ENCODE measurements at places on chromosomes 5 and 9. TPM values are rescaled to one million over a fixed set of nuclear protein-coding genes. Genes with fewer than 3 reads are reported as not detected.

FOXI1 gene
- total RNA-seq = not detected

BTNL3 gene
- total RNA-seq = 15.7 TPM

KLF9 gene
- total RNA-seq = 93.9 TPM

CHSY3 gene
- 0.37 TPM for total RNA-seq

SHOC1 gene
- total RNA-seq = not detected

GRXCR2 gene
- total RNA-seq = not detected

SLC34A3 gene
- total RNA-seq = not detected

ARL14EPL gene
- total RNA-seq = not detected

IL13 gene
- not detected for total RNA-seq

SLC25A2 gene
- 1.8 TPM for total RNA-seq

SPATA31A3 gene
- total RNA-seq = not detected

PCDHGA11 gene
- total RNA-seq = 2.6 TPM

STK32A gene
- total RNA-seq = not detected

TRPM3 gene
- 1.2 TPM for total RNA-seq

CYSRT1 gene
- total RNA-seq = not detected

FRRS1L gene
- total RNA-seq = 0.96 TPM

SHISAL2B gene
- total RNA-seq = not detected

PCDHB9 gene
- total RNA-seq = 0.40 TPM

DNA sequence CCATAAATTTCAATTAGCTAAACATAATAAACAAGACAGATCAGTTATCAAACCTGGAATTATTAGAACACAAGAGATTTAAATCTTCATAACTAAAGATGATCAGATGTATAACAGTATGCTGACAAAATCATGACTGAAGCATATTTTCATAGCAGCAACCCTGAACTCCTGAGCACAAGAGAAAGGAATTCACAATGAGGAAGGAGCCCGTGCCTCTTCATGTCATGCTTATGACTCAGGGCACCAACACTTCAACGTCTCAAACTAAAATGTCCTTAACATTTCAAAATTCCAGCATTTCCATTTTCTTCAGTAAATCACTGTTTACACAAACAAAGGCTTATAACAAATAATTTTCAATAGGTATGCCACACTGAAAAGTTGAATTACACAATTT lies 6.7 kb downstream of the AP3B1 start:
- no peak for DNase-seq

GRCh38 chr5:140857987-140858240 lies 2.2 kb downstream of the PCDHA10 start:
- DNase-seq = no peak

DNA sequence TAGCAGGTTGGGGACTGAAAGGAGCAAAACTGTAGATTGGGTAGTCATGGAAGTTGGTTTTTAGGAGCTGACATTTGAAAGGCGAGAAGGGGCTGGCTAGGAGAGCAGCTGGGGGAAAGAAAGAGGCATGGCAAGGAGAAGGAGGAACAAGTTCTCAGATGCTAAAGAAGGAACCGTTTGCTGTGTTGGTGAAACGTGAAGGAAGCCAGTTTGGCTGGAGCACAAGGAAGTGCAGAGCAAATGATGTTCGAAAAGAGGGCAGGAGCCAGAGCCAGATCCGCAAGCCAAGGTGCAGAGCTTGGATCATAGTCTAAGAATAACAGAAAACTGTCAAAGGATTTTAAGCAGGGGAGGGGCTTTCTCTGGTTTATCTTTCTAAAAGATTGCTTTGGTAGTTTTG lies 276.6 kb downstream of the ASTN2 start:
- DNase-seq = no peak

DNA sequence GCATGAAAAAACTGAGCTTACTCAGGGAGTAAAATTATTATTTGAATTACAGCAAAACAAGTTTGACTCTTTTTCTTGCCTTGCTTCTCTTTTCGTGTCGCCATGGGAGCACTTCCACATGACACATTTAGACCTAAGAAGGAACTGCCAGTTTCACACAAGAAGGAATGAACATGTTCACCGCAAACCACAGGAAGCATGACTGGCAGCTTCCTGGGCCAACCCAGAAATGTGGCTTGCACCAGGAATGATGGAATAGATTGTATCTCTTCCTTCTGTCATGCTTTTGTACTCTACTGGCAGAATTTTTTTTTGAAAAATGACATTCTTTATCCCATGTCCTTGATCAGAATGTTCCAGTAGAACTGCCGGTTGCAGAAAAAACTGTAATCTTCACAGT lies 32.9 kb upstream of the MAN2A1 start:
- peak; percentile 32 for DNase-seq

DNA sequence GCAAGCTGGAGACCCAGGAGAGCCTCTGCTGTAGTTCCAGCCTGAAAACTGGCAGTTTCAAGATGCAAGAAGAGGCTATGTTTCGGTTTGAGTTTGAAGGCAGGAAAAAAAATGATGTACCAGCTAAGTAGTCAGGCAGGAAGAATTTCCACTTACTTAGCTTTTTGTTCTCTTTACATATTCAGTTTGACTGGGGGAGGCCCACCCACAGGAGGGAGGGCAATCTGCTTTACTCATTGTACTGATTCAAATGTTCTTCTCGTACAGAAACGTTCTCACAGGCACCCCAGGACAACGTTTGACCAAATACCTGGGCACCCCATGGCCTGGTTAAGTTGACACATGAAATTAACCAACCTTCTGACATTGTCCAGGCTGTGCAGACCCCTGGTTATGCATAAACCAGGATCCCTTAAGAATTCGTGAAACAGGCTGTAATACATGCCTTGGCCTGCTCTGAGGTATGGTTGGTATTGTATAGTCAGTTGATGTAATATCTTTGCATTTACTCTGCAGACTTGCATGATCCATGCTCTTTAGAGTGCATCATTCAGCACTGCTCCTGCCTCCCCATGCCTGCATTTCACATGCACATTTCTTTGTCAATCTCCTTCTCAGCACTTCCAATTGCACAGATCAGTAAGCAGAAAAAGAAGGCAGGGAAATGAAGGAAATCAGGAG lies 687.1 kb downstream of the TAF11L14 start:
- no peak for DNase-seq

DNA sequence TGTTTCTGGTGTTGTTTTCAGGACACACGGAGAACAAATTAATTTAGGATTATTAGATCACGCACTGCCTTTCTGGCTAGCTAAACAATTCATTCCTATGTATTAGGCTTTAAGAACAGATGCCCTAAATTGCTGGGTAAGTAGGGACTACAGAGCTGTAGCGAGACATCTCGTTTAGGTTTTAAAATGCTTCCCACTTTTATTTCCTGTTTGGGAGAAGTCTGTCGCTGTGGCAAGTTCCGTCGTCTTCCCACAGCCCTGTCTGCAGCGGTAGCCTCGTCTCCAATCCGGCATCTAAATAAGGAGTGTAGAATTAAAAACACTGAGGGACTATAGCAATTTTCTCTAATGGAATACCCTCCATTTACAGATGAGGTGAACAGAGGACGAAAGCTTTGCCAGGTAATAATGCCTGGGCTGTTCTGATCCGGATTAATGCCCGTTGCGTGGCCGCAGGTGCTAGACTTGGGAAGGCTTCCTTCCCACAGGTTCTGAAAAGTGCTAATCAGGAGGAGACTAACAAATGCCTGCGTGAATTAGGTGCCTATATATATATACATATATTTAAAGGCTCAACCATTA lies 1.3 kb upstream of the TRIM36 start:
- DNase-seq = no peak

DNA sequence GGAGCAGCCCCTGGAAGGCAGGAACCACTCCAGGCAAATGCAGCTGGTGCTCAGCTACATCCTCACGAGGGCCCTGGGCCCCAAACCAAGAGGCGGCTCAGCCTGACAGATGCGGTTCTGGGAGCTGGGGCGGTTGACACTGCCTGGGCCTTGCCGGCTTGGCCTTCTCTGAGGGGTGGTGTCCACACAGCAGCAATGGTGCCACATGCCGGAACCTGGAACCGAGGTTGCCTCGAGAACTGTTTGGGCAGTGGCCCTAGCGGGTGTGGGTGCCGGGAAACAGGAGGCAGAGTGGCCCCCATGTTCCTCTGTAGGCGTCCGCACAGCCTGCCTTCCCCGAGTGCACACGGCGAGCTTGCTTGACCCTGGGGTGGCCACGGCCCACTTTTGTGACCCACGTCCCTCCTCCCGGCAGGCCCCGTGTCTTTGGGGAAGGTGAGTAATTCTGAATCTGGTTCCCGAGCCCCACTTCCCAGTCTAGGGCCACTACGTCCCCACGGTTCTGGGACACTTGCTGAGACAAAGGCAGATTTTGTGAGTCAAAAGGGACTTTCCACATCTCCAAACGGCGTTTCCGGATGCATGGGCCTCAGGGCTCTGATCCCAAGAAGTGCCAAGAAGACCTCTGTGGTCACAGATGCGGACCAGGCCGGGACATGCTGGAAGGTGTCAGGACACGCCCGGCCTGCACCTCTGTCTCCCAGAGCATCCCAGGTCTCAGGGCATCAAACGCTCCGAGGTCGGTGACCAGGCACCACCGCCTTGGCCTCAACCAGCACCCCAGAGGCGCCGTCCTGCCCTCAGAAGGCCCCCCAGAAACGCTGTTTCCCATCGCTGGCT lies 27.7 kb upstream of the SLC12A7 start:
- DNase-seq = no peak

- DNase-seq = no peak
Measured at GRCh38 chr5:139897342-139897741, 101.7 kb downstream of the PSD2 start.

- DNase-seq = no peak
Measured at GRCh38 chr5:99314721-99315120, 385.9 kb upstream of the CHD1 start.

- no peak for DNase-seq
Measured at GRCh38 chr5:91271999-91272398, 111.1 kb downstream of the ARRDC3 start.

- no peak for DNase-seq
Measured at GRCh38 chr9:130316430-130316829, 50.9 kb downstream of the HMCN2 start.

DNA sequence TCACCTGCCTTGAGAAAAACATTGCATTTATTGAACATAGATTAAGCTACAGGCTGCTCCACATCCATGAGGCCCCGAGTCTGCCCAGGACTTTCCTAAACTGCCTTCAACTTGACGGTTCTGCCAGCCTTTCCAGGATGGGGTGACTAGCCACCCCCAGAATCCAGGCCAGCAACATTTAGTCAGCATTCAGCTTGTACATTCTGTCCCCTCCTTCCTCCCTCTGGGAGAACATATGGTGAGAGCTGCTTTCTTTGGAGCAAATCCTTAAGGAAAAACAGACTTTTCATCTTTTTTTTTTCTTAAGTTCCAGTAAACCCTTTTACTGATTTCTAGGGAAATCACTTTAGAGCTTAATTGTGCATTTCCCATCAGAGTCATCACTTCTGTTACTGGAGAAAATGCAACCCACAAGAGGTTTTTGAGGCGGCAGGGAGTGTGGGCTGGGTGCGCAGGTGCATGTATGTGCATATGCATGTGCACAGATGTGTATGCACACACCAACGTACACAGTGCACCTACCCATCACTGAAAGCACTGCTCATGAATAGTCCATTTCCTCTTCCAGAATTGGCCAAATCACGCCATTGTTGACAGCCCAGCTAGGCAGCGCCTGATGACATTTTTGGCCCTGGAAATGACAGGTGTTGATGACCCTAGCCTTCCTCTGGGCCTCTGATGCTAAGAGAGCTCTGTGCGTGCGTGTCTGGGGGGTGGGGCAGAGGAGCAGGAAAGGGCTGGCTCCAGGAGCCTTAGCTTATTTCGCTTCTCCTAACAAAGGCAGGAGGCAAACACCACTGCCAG lies 145.6 kb downstream of the HSD17B3 start:
- no peak for DNase-seq

GRCh38 chr5:145010834-145011233 lies 824.3 kb downstream of the PRELID2 start:
- no peak for DNase-seq

DNA sequence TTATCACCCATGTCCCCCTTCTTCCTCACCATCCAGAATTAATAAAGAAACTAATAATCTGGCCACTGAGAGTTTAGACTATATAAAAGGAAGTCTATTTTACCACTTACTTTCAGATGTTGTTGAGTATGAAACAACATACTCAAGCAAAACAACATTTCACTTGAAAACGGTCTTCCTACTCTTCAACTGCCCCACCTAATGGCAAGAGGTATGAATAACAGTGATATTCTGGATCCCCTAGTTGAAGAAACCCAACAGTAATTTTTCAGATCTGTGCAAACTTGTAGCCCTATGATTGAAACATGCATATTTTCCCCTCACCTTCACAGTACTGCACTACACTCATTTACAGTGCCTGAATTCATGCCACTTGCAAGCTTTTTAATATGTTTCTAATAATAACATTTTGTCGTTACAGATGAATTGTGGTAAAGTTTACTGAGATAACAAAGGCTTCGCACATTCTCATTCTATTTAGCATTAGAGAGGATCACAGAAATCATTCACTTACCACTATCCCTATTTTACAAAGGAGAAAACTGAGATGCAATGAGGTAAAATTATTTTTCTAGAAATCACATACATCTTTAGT lies 267.9 kb upstream of the PDE4D start:
- DNase-seq = no peak

DNA sequence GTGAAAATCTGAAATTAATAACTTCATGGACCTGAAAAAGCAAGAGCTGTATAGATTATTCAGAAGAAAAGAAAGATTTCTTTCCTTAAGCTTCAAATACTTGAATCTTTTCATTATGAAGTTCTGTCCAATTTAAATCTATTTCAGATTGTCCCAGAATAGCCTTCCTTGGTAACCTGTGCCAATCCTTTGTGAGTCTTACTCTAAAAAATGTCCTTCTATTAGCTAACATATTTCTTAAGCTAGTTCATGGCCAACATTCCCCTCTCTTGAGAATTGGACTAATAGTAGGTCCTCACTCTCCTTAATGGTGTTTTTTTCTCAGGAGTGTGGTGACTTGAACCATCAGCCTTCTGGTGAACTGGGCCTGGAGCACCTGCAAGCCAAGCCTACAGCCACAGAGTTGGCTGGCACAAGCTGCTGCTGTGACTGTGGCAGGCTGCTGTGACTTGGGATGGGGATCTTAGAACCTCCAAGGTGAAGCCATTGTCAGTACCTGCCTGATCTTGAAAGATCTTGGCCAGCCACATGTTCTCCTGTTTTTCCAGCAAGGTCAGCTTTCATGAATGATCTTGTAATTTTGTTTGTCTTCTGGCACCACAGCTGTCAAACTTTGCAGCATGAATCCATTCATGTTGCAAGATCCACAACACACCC lies 262.6 kb upstream of the MAP3K1 start:
- no peak for DNase-seq

- DNase-seq = no peak
Measured at GRCh38 chr5:96538808-96539250, 105.8 kb upstream of the PCSK1 start.

DNA sequence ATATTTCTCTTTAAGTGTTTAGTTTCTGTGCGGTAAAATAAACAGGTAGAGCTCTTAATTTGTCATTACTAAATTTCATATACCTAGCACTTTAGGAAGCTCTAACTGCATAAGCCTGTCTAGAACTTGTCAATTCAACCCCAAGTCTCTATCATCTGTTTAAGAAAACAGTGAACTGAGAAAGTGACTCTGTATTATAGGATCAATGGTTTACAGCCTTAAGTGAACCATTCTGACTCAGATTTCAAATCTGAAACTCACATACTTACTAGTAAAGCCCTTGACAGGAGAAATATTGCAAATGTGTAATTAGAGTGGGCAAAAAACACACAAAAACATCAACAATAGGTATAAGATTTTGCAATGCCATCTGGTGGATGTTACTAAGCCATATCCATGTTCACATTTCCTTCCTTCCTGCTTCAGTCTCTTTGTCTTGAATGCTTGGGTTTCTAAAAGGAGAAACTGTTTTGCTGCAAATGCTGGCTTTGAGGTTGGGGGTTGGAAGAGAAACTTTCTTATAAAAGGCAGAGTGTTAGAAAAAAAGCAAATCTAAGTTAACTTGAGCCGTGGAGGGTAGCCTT lies 101.8 kb downstream of the DOCK8 start:
- no peak for DNase-seq
